ENCODE measurements at places on chromosomes 1 and 21.

DNA sequence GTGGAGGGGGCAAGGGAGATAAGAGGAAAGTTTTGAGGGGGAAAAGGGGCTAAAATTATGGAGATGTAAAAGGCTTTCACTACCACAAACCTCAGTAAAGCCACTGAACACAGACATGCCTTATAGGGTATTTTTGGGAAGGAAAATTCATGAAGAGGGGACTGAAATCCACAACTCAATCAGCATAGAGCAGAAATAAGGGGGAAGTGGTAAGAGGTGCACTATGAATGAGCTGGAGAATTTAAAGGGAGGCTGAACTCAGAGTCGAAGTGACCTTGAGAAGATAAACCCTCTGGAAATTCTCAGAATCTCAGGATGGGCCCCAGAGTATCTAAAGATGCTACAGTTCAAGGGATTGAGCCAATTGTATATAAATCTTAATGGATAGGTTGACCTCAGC lies 15.3 kb downstream of the RHEX start:
- no peak for DNase-seq

DNA sequence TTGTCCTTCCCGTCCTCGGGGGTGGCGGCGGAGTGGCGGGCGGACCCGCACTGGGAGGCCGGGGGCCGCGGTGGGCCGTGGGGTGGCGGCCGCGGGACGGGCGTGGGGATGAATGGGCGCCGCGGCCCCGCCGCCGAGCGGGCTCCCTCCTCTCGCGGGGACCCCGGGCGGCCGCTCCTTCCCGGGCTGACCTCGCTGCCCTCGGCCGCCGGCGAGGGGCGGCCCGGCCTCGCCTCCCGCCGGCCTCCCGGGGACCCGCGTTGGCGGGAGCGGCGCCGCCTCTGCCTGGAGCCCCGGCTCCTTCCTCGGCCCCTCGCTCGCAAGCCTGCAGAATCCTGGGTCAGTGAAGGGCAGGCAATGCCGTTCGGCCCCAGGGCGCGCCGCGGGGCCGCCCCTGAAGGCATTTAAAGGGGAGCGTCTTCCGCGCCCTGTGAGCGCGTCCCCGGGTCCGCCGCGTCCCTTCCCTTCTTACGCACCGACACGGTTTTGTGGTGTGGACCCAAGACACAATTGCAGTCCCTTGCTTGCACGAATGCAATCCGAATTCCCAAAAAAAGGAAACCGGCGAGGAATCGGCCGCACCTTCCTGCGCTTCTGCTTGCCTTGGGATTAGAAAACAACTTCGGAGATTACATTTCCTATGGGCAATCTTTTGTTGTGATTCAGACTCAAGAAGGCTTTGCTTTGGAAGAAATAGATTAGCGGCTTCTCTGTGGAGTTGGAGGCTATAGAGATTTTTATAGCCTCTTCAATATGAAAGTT lies 776 bp downstream of the ITSN1 start:
- no peak for DNase-seq

DNA sequence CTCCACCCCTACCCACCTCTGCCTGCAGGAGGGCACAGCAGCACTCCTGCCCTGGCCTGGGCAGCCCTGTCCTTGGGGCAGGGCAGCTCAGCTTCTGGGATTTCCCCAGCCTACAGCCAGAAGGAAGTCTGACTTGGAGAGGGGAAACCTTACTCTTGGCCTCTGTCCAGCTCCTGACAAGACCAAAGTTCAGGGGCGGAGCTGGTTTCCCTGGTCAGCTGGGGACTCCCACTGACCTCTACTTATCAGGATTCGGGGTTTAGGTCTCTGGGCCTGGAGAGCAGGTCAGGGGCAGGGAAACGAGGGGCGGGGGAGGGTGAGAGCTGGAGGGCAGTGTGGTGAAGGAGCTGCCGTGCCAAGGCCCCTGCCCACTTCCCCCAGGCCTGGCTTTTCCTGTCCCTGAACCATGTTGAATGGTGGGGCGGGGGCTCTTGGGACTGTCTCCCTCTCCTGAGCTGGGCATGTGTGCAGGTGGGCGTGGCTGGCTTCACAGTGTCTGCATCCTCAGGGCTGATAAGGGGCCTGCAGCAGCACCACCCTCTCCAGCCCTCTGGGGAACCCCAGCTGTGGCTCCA lies 16.8 kb upstream of the ETV3 start:
- DNase-seq, result no peak

GRCh38 chr1:91501523-91501851 lies 836 bp downstream of the CDC7 start:
- no peak for DNase-seq

DNA sequence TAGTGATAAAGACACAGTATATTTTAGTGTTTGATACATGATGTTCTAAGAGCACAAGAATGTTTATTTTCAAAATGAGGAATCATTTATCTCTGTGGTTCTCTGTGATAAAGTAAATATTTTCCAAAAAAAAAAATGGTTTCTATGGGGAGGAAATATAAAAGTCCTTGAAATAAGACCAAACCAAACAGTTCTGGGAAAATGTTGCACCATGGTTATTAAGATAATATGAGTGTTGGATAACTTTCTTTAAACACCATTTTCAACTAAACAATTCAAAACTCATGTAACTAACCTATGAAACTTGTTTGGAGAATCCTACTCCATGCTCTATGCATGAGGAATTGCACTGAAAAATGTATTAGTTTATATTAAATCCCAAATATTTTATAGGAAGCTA lies 184.6 kb downstream of the KCNT2 start:
- no peak for DNase-seq

DNA sequence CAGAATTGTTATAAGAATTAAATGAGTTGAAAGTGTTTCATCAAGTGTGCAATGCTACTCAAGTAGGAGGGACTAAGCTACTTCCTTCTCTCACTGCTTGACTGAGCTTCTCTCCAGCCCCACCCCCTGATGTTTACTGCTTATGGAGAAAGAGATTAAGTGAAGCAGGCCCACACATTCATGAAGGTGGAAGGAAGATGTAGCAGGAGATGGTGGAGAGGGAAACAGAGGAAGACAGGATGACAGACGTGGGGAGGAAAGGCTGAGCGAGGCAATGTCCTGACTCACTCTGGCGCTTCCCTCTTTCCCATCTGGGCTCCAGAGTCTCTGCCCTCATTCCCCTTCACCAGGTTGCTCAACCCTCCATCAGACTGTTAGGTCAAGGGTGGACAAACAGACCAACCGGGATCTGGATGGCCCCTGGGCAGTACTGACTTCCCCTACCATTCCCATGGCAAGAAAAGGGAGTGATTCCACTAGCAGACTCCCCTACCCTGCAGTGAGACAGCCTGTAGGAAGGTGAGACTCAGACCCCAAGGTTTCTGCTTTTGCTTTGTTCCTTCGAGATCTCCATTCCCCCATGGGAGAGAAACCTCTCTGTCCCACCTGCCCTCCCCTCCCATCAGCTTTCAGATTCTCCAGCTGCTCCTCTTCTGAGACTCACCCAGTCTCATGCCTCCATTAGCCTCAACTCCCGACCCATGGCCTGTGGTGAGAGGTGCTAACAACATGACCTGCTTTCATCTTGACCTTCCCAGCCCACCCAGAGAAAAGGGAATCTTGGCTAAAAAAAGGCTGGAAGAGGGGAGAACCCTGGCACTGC lies 3.1 kb upstream of the ARHGEF2 start:
- DNase-seq, result no peak

DNA sequence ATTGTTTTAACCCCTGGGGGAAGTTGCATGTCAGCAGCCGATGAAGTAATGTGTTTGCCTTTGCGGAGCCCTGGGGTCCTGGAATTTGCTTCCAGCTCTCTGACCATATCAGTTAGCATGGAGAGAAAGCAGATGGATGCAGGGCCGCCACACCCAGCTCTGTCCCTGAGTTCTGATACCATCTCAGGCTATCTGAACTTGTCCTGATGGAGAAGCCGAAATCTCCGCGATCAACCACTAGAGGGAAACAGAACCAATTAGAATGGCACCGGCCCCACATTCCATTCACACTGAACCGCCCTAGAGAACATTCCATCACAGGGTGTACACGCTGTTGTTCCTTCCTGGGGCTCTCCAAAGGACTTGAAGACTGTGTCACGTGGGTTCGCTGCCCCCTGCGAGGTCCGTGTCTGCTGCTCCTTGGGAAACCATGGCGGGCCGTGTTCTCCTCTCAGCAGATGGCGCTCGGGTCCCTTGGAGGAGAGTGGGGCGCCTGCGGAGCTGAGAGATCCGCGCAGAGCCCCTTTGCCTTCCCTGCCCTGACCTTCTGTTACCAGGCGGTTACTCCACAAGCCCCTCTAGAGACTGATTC lies 75.4 kb downstream of the ABCA4 start:
- DNase-seq, result peak; percentile 35

DNA sequence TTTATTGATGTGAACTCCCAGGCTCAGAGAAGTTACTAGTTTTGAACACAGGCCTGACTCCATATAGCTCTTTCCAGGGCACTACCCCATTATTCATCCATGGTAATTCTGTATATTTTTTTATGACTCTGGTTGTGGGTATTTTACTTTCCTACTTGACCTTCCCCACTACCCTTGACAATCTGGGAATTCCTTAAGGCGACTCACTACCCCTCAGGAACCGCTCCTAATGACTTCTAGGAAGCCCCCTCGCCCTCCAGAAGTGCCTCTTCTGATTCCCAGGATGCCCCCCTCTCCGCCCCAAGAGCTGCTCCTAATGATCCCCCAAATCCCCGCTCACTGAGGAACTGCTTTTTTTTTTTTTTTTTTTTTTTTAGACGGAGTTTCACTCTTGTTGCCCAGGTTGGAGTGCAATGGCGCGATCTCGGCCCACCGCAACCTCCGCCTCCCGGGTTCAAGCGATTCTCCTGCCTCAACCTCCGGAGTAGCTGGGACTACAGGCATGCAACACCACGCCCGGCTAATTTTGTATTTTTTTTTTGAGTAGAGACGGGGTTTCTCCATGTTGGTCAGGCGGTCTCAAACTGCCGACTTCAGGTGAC lies 972 bp upstream of the KDM4A start:
- DNase-seq, result no peak

DNA sequence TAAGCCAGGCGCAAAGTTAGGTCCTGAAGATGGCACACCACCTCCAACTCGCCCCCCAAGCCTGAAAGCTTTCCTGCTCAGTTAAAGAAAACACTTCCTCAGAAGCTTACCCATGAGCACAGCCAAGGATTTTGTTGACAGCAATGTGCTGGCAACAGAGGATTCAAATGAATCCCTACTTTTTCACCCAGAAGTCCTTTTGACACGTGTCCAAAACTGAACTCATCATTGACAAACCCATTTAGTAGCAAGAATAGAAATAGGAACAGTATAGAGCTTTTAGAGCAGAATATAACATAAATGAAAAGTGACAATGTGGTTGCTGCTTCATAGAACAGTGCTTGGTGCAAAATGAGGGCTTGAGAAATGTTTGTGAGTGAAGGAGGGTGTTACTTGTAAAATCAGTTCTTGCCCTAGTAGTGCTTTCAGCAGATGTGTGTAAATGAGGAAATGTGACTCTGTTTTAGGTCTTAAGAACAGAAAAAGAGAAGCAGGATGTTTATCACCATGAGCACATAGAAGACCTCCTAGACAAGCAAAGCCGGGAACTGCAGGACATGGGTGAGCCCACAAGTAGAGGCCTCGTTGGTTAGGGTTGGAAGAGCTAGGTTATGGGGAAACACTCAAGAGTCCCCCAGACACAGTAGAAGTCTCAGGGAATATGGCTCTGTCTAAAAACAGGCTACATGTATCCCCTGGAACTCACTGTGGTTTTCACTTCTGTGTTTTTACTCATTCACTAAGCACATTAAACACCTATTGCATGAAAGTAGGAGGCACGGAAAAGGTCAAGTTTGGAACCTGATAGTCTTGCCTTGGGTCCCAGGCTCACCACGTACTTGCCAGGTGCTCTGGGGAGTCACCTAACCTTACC lies 48.6 kb upstream of the TMEM125 start:
- no peak for DNase-seq

DNA sequence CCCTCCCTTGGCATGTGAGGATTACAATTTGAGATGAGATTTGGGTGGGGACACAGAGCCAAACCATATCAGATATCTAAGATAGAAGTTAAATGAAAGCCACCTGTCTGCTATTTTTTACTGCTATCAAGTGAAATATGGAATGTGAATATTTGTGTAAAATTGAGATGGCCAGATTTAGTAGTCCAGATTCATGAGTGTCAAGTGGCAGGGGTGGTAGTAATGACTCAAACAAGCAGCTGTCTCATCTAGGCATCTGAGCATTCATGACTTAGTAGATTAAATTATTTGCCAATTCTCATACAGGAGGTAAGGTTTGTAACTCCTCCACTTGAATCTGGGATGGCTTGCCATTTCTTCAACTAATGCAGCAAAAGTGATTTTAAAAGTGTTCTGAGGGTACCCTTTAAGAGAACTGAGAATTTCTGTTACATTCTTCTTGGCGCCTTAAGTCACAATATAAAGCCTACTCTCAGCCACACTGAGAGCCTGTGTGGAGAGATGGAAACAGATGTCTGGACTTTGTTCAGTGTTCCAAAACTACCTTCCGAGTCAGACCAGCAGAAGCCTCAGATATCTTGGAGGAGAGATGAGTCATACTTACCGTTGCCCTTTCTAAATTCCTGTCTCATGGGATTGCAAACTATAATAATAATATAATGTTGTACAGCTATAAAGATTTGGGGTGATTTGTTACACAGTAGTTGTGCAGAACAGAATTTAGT lies 1065.6 kb upstream of the TMPRSS15 start:
- DNase-seq, result no peak

GRCh38 chr1:26180010-26180506 lies 2.8 kb downstream of the CNKSR1 start:
- DNase-seq, result no peak

GRCh38 chr1:167791281-167792187 lies 69.8 kb downstream of the MPZL1 start:
- no peak for DNase-seq

DNA sequence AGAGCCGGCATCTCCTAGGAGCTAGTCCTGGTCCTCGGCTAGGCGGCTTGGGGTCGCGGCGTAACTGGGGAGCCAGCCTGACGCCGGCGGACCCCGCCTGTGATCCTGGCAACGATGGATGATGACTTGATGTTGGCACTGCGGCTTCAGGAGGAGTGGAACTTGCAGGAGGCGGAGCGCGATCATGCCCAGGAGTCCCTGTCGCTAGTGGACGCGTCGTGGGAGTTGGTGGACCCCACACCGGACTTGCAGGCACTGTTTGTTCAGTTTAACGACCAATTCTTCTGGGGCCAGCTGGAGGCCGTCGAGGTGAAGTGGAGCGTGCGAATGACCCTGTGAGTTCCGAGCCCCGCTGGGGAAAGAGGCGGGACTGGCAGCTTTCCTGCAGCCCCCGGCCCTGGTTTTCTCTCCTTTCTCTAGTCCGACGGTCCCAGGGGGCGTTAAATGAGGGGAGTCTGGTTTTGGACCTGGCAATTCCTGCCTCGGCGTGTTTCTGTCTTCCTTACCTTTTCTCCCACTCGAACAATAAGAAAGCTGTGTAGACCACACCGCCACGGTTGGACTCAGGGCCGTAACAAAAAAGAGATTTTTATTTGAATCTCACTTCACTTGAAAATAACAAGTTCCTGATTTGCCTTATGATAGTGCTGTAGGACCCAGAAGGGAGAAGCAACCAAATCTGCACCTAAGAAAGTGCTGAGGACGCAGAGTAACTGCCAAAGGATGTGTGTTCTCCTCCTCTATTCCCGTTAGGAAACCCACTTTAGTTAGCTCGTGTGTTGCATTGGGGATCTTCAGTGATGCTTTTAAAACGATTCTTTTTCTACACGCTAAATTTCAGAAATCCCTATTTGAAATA lies at the start of gene SPRTN:
SPRTN (plus strand) TSS at position 24 of the 859 bp plus-strand sequence; CDS start at position 115, 91 bp downstream.
- DNase-seq, result no peak

Measured in activated CD4-positive, alpha-beta T cell treated with anti-CD3 and anti-CD28 coated beads, Interleukin-2, amount 50 U/mL, for 24 hours (primary cell).